ENCODE measurements at places on chromosomes 2 and 18.

GRCh38 chr2:237330541-237330940 is 83.4 kb downstream of the COL6A3 start:
- DNase-seq = no peak

DNA sequence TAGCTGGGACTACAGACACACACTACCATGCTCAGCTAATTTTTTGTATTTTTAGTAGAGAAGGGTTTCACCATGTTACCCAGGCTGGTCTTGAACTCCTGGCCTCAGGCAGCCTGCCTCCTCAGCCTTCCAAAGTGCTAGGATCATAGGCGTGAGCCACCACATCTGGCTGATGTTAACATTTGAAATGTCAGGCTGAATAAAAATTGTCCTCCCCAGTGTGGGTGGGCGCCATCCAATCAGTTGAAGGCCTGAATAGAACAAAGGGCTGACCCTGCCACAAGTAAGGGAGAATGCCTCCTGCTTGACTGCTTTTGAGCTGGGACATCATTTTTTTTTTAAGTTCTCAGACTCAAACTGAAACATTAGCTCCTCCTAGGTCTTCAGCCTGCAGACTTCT is 21.0 kb upstream of the RHOB start:
- no peak for DNase-seq

DNA sequence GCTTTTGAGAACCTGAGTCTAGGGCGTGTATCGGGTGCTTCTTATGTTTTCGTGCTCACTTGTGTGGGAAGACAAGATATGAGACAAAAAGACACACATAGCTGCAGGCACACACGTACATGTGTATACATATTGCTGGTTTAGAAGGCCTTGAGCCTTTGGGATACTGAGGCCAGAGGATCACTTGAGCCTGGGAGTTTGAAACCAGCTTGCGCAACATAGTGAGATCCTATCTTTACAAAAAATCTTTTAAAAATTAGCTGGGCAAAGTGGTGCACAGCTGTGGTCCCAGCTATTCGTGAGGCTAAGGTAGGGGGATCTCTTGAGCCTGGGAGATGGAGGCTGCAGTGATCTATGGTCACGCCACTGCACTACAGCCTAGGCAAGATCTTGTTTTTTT is 18.8 kb upstream of the NEDD4L start:
- no peak for DNase-seq

DNA sequence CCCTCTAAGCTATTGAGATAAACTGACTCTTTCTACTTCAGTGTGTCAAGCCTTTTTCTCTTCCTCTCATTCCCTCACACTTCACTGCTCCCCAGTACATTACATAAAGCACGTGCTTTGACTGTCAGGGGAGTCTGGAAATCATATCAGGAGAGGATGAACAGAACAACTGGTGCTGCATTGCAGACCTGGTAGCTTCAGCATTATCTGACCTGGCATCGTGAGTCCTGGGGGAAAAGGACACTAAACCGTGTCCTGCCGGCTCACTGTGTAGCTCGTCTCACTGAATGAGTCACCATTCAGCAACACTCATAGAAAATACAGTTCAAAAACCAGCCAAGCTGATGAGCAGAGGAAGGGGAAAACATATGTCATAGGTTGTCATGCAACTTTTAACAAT is 108.5 kb upstream of the UNC80 start:
- peak; percentile 63 for DNase-seq

All from dermis blood vessel endothelial cell (primary cell).